Aortic smooth muscle cell (primary cell): ENCODE measurements at places on chromosomes 4 and X. TPM values are rescaled to one million over a fixed set of nuclear protein-coding genes. Genes with fewer than 3 reads are reported as not detected.

The UGT2A1 gene
- under 0.01 and 0.13 TPM in 2 replicates for total RNA-seq

The NDNF gene
- total RNA-seq, result 0.25 TPM in 1 of 2 replicates, not detected in the other

The NELFA gene
- 12.8 and 12.9 TPM in 2 replicates for total RNA-seq

The SPARCL1 gene
- total RNA-seq, result 0.13 and 0.19 TPM in 2 replicates

The ZNF280C gene
- total RNA-seq, result 1.7 and 2.2 TPM in 2 replicates
